ENCODE measurements at places on chromosomes 4 and X.
A peak's percentile ranks its signal among the peaks of the same experiment; 100 is the strongest.

- DNase-seq, result no peak
These were observed 13.5 kb downstream of the MEPE start for GRCh38 chr4:87846226-87846625.

- no peak for DNase-seq
These were observed 128.4 kb downstream of the SH3RF1 start for GRCh38 chr4:169142391-169142790.

- no peak for DNase-seq
These were observed 86.1 kb downstream of the CPE start for GRCh38 chr4:165464813-165465381.

- DNase-seq, result no peak
These were observed 1.8 kb upstream of the TMEM128 start for GRCh38 chr4:4249866-4250265.

- DNase-seq, result no peak
These were observed 12.5 kb downstream of the RFC1 start for GRCh38 chr4:39353478-39354253.

DNA sequence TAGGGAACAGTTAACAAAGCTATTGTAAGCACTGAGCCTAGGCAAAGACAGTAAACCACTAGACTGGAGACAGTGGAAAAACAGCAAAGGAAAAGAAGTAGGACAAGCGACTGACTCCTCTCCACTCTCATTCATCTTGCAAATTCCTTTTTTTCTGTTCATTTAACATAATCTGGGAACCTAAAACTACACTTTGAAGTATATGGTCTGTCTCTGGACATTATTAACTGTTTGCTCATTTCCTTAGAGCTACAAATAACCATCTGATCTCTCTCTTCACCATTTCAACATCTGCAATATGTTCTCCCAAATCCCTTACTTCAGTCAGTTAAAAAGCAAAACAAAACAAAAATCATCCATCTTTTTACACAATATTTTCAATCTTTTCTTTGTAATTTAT is 642 bp downstream of the HMGN5 start:
- no peak for DNase-seq

- DNase-seq, result no peak
These were observed 98.6 kb downstream of the FHDC1 start for GRCh38 chr4:153034681-153035080.

GRCh38 chrX:16750136-16750535 is 30.7 kb downstream of the SYAP1 start:
- DNase-seq, result no peak

- no peak for DNase-seq
These were observed 38.9 kb downstream of the PAGE2 start for GRCh38 chrX:55127692-55128091.

DNA sequence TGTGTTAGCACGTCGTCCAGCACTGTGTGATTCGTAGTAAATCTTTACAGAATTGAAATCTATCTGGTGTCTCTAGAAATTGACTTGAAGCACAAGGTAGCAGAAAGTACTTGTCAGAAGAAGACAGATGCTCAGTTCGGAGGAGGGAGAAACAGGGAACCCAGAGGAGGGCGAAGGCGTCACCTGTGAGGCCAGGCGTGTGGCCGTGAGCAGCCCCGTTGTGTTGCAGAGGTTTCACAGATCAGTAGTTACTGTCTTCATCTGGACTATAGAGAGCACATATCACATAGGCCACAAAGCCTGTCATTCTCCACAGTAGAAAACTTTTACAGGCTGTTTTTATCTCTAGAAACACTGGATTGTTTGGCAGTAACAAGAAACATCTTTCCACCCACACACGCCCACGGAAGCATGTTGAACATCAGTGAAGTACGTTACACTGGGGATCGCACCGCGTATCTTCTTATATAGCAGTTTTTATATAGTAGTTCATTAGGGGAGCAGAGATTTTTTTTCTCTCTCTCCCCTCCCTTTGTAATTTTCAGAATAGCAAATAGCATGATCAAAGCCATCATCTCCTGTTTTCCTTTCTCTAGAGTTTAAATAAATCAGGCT is 48.1 kb upstream of the TLR3 start:
- DNase-seq, result no peak

- DNase-seq, result no peak
These were observed 14.7 kb downstream of the WDR1 start for GRCh38 chr4:10101671-10102473.

- DNase-seq, result no peak
These were observed 472.2 kb upstream of the TENM3 start for GRCh38 chr4:181770971-181771370.

- no peak for DNase-seq
These were observed 37.7 kb downstream of the HTT start for GRCh38 chr4:3112201-3112600.

- peak; percentile 65 for DNase-seq
These were observed 347.8 kb upstream of the PITX2 start for GRCh38 chr4:110970642-110971041.

DNA sequence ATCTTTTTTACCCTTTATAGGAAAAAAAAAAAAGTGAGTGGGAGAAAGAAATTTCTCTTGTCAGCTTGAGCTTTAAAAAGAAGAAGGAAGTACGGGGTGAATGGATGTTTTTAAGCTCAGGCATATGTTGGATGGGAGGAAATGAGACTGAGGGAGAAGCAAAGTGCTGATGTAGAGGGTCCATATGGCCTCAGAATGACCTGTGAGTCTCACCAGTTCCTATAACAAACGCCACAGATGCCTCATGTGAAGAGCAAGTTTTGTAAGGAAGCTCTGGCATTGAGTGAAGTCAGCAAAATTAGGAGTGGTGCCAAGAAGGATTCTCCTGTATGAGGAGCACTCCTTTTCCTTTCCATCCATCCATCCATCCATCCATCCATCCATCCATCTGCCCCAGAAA is 214.6 kb downstream of the PTTG2 start:
- no peak for DNase-seq

DNA sequence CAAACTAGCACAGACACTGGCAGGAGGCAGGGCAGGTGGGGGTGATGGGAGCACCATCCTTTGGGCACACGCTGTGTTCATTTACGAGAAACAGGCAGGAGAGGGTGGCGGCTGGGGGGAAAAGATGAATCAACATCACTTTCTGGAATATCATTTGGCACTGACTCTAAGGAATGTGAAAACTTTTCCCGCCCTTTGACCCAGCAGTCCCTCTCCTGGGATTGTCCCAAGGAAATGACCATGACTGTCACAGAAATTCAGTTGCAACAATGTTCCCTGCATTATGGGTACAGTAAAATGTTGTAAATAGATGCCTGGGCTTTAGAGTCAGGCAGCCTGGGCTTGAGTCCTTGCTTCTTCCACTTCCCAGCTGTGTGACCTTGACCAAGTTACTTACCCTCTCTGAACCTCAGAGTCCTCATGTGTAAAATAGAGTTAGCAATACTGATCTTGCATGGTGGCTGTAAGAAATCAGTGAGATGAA is 58.6 kb downstream of the ABLIM2 start:
- DNase-seq, result no peak

- DNase-seq, result no peak
These were observed 25.3 kb upstream of the ARHGEF38 start for GRCh38 chr4:105527081-105527480.

GRCh38 chr4:173160871-173161270 is 7.7 kb upstream of the GALNT7 start:
- DNase-seq, result no peak

DNA sequence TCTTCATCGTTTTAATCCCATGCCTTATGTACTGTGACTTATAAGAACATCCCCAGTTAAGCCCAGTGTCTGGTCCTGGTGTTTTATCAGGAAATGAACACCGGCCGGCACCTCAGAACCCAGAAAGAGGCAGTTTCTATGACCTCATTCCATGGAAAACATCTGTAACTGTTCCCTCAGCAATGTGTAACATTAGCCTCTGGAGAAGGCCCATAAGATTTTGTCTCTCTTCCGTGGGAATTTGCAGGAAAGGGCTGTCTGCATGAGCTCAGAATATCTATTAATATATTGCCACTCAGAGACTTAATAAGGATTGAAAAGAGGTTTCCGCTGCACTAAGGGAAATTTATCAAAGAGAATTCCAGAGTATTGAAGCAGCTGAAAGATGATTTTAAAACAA is 3.1 kb upstream of the TCEANC start:
- DNase-seq, result no peak

GRCh38 chr4:176435901-176436292 is 116.1 kb downstream of the SPCS3 start:
- no peak for DNase-seq

DNA sequence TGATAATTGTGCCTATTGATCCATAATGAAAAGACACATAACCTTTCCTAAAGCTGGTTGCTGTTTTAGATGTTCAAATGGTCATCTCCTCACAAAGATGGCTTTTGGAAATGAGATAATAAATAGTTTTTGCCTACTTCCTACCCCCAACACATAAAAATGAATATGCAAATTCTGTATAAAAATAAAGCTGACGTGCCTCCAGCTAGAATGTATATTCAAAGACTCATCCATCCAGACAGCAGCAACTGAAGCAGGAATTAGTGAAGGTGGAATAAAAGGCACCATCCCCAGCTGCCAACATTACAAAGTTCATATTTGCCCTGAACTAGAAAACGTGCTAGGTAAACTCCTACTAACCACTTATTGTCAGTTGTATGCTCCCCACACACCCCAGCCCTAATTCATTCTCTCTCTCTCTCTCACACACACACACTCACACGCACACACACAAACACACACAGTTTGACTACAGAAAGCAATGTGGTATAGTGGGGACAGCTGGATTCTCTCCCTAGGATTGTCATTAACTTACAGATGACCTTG is 53.6 kb downstream of the PCDH19 start:
- no peak for DNase-seq

- DNase-seq, result no peak
These were observed 1.8 kb downstream of the DCAF12L1 start for GRCh38 chrX:126550816-126551215.

DNA sequence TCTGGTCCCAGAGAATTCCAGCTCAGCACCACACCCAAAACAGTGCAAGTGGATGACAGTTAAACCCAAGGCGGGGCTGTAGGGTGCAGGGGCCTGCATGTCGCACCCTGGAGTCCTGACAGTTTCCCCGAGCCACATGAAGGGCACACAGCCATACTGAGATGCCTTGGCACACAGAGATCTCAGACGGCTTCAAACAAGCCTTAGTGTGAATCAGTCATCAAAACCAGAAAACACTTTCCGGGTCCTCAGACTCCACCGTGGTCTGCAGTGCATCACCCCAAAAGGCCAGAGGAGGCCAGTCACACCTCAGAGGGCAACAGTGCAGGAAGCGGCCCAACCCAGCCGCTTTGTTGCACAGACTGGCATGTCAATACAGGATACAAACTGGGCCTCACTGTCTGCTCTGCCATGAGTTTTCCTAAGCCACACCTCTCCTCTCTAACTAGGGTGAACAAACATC is 64.6 kb upstream of the ENPP6 start:
- no peak for DNase-seq

DNA sequence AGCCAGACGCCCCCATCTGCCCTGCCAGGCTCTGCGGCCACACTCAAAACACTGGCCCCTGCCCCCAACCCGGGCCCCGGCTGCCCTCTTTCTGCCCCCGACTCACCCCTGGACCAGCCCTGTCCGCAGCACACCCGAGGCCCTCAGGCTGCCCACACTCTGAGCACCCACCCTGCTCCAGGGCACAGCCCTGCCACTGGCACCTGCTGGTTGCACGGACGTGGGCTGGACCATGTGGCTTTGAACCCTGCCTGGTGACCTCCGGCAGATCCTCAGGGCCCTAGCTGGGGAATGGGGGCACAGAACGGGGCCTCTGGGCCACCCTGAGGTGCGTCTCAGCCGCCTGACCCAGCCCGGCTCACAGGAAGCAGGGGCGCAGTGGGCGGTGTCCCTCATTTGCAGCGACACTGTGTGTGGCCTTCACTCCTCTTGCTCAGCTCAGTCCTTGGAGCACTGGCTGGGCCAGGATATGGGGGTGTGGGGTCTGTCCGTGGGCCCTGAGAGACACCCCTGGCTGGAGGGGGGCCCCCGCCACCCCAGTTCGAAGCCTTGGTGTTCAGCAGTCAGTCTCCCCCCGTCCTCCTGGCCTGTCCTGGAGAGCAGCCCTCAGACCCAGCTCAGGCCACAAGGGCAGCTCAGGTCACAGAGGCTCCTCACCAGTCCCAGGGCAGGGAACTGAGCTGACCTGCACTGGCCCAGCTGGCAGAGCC is 73.2 kb downstream of the FAM53A start:
- peak; percentile 14 for DNase-seq

DNA sequence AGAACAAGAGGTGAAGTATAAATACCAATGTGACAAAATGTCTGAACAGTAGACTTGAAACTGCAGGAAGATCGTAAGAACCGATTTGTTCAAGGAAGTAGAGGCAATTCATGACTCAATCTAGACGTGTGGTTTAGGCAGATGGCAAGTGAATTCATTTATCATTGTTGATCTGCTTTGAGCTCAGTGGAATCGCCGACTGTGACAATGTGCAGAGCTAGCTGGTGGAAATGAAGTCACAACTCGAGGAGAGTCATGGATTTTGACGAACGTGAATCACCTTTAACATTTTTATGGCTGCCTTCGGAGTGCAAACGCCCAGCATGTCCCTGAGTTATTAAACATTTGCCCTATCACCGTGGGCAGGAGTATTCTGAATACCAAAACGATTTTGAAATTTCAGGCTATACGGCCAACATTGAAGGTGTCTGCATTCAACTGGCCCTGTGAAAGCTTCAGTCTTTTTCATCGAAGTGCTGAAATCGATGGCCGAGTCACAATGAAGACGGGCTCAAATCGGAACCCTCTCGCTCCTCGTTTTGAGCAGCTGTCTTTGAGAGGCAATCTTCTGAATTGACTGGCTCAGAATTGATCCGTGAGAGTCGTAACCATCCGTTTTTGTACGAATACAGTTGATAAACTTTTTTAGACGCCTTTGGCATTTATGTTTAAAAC is 689 bp upstream of the OGT start:
- DNase-seq, result no peak

DNA sequence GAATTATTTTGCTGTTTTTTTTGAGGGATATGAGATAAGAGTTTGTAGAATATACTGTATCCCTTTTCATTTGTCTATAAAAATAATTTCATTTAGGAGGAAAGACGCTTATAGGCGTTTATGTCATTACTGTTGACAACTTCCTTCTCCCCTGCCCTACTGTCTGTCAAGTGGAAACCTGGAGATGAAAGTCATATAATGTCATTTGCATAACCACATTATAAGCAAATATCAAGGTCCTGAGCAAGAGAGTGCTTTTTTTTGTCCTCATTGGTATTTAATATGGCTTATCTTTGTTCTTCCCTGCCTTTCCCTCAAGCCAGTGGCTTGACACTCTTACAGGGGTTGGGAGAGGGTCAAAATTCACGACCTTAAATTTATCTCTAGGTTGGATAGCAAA is 55.8 kb downstream of the LRP2BP start:
- no peak for DNase-seq
